ENCODE measurements at places on chromosomes 11 and 22. TPM values are rescaled to one million over a fixed set of nuclear protein-coding genes. Genes with fewer than 3 reads are reported as not detected.
A peak's percentile ranks its signal among the peaks of the same experiment; 100 is the strongest.

DNA sequence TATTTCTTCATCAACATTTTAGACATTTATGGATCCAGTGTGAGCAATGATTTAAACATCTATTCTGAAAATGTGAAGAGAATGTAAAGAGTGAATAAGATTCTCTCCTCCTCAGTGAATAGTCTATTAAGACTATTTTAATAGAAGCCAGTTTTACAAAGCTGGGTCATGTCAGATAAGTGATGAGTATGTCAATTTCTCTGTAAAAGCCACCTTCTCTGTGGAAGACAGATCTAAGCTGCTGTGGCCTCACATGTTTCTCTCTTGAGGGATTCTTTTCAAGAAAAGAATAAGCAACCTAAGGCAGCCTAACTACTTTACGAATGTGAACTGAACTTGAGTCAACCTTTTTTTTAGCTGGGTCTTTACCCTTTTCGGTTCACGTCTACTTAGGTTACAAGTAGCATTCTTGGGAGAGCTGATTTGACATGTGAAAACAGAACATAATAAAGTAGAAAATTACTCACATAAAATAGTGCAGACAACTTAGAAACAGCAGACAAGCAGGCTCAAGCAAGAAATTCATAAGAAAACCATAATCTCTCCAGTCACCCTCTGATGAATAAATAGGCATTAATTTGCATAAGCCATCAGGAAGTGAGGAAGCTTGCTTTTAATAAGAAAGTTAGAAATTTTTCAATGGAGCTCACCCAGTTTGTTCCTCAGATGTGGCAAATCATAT, 9.9 kb downstream of the CTSC start:
- no peak for DNase-seq

DNA sequence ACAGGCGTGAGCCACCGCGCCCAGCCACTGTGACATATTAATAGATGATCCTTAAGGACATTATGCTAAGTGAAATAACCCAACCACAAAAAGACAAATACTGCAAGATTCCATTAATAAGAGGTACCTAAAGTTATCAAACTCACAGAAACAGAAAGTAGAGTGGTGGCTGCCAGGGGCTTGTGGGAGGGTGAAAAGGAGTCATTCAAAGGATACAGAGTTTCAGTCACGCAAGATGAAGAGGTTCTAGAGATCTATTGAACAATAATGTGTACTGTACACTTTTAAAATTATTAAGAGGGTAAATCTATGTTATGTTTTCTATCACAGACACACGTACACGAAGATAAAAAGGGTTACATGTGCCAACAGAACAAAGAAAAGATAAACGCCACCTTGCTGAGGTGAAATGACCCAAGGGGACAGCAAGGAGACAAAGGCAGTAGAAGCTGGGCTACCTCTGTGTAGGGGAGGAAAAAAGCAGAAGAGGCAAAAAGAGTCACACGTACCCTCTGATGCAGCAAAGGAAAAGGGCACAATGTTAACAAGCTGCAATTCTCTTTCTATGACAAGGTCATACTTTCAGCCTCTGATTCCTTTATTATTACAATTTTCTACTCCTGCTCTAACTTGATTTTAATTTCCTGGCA, 65.3 kb downstream of the AMBRA1 start:
- DNase-seq, result no peak

DNA sequence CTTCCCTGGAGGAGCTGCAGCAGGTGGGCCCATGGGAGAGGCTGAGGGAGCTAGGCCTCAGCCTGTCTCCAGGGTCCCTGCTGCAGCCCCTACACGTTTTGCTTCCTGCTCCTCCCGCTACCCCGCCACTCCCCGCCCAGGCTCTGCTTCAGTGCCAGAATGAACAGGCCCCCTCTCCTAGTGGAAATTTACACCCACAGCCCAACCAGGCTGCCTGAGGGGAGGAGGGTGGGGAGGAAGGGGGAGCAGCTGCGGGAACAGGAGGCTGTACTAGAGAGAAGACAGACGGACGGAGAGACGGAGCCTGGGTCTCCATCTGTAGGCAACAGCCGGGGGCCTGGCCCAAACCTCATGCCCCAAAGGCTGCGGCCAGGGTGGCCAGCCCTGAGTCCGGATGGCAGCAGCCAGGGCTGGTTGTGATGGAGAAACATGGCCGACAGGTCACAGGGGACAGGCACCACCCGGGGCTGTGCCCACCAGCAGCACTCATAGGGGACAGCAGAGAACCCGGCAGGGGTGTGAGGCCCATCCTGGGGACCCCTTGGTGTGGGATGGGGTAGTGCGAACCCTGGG, 20.6 kb downstream of the FLRT1 start:
- DNase-seq, result no peak

DNA sequence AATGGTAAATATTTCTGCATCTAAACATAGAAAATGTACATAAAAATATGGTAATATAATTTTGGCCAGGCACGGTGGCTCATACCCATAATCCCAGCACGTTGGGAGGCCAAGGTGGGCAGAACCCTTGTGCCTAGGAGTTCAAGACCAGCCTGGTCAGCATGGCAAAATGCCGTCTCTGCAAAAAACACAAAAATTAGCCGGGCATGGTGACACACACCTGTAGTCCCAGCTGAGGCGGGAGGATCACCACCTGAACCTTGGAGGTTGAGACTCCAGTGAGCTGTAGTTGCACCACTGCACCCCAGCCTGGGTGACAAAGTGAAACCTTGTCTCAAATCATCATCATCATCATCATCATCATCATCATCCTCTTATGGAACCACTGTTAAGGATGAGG, 230.6 kb upstream of the NCAM1 start:
- DNase-seq, result no peak

DNA sequence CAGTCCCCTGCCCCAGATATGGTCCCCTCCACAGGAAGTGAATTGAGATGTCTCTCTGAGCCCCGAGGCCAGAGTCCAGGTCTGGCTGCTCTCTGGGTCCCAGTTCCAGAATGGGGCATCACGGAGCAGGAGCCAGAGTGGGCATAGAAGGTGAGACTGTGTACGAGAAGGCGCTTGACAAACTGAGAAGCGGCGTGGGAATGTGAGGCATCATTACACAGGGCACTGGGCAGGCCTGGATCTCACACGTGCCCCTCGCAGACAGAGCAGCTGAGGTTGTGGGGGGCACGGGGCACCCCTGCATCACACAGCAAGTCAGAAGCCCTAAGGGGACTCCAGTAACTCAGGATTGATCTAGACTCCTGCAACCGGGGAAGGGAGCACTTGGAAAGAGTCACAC, 9.2 kb downstream of the STARD10 start:
- DNase-seq, result peak; percentile 26

DNA sequence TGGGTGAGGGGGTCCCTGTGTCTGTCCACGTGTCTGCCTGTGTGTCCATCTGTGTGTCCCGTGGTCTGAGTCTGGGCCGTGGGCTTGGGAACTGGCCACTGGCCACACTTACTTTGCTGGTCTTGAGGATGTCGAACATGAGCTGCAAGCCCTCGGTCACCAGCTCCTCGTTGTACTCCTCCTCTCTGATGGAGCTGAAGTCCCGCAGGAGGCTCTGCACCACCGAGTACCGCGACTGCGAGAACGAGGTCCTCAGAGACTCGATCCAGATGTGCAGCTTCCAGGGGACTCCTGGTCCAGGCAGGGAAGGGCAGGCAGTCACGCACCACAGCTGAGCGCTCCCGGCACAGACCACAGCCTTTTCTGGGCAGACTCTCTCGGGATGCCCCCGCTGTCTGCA, 55.4 kb downstream of the NAT10 start:
- DNase-seq, result no peak

The APLNR gene
- total RNA-seq, result 17.7 TPM

The C11orf52 gene
- total RNA-seq, result 2.4 TPM

The OR52I1 gene
- total RNA-seq, result not detected

The SOX6 gene
- 22.4 TPM for total RNA-seq

The TH gene
- not detected for total RNA-seq

The UBQLNL gene
- total RNA-seq, result not detected
